Tibial artery (tissue), 4 donors: ENCODE measurements at places on chromosomes 3 and 15.

- DNase-seq = peak; percentile 53
These were observed 14.6 kb upstream of the DUSP7 start for GRCh38 chr3:52070724-52071621.

DNA sequence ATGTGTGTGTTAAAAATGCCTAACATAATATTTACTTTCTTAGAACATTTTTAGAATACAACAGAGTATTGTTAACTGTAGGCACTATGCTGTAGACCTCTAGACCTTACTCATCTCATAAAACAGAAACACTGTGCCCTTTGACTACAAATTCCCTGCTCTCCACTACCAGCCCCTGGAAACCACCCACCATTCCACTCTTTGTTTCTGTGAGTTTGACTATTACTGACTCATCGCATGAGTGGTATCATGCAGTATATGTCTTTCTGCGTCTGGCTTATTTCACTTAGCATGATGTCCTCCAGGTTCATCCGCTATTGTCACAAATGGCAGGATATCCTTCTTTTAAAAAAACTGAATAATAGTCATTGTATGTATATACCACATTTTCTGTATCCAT, 216.7 kb upstream of the CFAP20DC start:
- no peak for DNase-seq

- DNase-seq = peak; percentile 86
These were observed 694 bp downstream of the ABTB1 start for GRCh38 chr3:127673191-127674100.

DNA sequence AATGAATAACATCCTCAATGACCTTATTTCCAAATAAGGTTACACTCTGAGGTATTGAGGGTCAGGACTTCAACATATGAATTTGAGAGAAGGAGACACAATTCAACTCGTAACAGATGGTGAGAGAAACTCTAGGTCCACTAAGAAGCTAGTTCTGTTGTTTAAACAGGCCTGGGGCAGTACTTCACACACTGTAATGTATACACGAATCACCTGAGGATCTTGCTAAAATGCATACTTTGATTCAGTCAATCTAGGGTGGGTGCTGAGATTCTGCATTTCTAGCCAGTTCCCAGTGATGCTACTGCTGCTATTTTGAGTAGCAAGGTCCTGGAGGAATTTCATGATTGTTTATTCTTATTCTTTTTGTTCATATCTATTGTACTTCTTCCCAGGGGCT, 186.8 kb downstream of the SATB1 start:
- DNase-seq = no peak

GRCh38 chr3:153462545-153462944, 300.5 kb downstream of the RAP2B start:
- DNase-seq = no peak

GRCh38 chr3:168024537-168024941, 71.2 kb downstream of the GOLIM4 start:
- DNase-seq = no peak

- DNase-seq = no peak
These were observed 22.3 kb downstream of the CMTM7 start for GRCh38 chr3:32413845-32414521.

GRCh38 chr15:72037321-72037720, 80.6 kb downstream of the MYO9A start:
- no peak for DNase-seq

DNA sequence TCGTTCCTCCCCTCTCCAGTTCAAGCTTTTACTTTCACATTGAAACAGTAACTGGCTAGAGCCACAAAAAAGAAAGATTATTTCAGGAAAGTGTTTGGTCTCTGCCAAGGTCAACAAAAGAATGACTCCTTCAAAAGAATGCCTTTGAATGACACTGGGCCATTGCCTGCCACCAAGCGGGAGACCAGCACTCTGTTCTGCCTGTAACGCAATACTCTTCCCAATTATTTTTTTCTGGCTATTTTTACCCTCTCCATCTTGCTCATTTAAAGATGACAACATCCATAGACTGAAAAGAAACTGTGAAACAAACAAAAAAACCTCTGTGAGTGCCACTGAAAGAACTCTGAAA, 37.3 kb downstream of the EHHADH start:
- DNase-seq = no peak

DNA sequence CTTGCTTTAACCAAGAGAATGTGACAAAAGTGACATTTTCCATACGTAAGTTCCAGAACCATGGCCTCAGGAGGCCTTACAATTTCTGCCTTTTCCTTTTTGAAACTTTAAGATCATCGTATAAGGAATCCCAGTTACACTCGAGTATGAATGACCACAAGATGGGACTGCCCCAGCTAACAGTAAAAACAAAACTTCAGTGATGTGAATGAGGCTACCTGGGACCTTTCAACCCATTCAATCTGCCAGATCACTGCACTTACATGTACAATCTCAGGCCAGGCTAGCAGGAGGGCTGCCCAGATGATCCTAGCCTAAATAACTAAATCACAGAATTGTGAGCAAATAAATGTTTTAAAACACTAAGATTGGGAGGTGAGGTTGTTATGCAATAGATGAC, 328.8 kb downstream of the CNTN6 start:
- DNase-seq = no peak

GRCh38 chr3:128402998-128403397, 63.7 kb downstream of the DNAJB8 start:
- no peak for DNase-seq

DNA sequence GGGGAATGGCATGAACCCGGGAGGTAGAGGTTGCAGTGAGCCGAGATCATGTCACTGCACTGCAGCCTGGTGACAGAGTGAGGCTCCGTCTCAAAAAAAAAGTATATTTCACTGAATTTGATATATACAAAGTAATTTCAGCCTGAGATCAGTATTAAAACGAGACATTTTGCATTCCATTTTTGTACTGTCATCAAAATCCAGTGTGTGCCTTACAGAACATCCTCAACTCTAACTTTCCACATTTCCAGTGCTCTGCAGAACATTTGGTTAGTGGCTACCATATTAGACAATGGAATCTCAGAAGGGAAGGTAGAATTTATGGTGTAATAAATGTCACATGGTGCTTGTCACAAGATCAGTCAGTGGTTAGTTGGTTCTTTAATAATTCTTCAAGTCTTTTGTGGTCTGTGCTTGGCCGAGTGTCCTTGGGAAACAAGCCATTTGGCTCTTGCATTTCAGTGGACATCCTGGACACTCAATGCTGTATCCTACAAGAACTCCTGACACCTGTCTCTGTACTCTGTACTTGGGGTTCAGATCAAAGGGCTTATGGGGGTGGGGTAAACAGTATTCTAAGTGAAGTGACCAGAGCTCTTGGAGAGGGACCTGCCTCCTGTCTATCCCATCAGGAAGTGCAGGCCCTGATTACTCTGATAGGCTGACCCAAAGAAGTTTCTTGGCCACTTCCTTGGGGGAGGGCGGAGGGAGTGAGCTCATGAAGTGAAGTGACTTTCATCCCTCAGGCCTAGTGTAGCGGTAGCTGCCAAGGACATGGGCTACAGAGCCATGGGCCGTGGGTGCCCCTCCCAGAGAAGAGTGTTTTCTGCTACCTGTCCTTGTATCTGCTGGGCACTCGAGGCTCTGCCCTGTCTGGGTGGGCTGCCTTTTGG, 3.7 kb downstream of the ACVR2B start:
- DNase-seq = no peak

DNA sequence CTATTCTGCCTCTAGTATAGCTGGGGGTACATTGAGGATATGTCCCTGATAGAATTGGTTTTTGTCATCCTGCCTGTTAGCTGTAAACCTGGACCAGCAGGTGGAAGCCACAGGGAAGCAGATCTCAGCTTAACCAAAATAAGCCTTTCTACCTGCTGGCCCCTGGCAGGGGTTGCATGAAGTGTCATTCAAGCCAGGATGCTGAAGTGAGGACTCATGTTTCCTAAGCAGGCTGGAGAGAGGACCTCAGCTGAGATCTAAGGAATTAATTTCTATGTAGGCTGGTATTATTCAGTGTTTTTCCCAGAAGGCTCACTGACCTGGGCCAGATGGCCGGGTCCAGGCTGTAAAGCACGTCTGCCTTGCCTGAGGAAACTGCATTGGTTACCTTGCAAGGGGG, 128.9 kb downstream of the MEGF11 start:
- DNase-seq = no peak

- DNase-seq = no peak
These were observed 325.3 kb downstream of the THSD4 start for GRCh38 chr15:71440489-71441110.

DNA sequence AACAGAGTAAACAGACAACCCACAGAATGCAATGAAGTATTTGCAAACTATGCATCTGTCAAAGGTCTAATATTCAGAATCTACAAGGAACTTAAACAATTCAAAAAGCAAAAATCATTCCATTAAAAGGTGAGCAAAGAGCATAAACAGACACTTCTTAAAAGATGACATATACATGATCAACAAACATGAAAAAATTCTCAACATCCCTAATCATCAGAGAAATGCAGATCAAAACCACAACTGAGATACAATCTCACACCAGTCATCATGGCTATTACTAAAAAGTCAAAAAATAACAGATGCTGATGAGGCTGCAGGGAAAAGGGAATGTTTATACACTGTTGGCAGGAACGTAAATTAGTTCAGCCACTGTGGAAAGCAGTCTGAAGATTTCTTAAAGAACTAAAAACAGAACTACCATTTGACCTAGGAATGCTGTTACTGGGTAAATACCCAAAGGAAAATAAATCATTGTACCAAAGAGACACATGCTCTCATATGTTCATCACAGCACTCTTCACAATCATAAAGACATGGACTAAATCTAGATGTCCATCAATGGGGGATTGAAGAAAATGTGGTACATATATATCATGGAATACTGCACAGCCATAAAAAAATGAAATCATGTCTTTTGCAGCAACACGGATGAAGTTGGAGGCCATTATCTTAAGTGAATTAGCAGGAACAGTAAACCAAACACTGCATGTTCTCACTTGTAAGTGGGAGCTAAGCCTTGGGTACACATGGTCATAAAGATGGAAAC, 393.3 kb upstream of the CBLB start:
- DNase-seq = no peak

- DNase-seq = no peak
These were observed 20.6 kb upstream of the RFTN1 start for GRCh38 chr3:16533928-16534574.

DNA sequence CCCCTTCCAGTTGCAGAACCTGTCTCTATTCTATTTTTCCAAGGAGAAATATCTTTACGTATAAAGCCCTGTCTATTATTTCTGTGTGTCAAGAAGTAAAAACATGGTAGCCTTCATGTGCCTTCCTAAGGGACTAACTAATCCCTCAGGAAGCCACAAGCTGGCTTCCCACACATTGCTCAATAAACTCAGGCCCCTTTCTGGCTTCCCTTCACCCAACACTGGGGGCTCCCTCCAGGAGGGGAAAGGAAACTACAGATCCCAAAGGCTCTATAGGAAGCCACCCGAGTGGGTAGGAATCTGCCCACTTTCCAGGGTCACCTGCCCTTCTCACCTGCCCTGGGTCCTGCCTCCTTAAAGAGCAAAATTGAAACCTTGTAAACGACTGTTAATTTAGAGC, 4.6 kb downstream of the TLE3 start:
- no peak for DNase-seq

- no peak for DNase-seq
These were observed 61.1 kb upstream of the ZBTB20 start for GRCh38 chr3:115208066-115208750.

DNA sequence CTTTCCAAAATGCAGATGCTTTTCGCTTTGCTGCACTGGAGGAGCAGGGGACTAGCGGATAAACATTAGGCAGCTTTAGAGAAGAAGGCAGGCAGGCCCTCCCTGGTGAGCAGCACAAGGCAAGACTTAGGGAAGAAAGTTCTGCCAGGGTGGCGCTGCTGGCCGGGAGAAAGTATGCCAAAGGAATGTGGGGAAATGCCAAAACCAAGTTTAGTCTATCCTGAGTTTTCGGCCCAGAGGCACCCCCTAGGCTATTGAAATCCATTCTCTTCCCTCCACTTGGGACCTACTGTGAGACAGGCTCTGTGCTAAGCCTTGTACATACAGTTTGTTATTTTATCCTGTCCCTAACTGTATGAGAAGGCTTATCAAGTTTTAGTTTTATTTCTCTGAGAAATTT, 9.2 kb downstream of the SHC4 start:
- DNase-seq = peak; percentile 71

DNA sequence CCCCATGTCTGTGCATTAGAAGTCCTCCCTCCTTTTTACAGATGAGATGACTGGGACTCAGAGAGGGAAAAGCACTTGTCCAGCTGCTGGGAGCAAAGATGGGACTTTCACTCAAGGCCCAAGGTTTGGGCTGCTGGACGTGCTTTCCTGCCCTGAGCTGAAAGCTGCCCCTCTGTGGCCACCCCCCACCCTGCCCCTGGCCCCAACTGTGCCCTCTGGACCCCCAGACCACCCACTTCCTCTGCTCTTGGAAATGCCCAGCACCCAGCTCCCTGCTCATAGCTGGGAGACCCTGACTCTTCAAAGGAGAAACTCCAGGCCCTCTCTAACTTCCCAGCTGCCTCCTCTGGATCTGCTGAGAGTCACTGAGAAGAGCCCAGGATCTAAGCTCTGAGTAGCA, 20.7 kb downstream of the GRIP2 start:
- peak; percentile 38 for DNase-seq

DNA sequence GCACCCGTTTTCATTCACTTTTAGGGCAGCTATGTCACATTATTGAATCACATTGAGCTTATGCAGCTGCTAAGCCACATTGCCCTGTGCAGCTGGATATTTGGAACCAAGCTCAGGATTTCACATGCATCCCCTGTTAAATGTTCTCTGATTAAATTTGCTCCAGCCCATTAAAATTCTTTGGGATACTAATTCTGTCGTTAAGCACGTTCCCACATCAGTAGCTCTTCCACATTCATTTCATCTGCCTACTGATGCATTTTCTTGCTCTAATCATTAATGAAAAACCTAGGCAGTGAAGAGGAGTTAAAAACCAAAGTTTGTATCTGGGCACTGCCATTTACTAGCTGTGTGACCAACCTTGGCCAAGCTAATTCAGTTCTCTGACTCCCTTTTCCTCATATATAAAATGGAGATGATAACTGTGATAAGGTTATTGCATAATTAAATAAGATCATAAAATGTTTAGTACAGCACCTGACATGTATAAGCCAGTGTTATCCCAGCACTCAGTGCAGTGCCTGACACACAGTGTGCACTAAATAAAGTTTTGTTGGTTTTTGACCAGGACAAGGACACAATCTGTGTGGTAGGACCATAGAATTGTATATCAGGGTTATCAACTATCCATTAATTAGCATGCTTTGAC, 222.2 kb upstream of the ATP11B start:
- DNase-seq = no peak

DNA sequence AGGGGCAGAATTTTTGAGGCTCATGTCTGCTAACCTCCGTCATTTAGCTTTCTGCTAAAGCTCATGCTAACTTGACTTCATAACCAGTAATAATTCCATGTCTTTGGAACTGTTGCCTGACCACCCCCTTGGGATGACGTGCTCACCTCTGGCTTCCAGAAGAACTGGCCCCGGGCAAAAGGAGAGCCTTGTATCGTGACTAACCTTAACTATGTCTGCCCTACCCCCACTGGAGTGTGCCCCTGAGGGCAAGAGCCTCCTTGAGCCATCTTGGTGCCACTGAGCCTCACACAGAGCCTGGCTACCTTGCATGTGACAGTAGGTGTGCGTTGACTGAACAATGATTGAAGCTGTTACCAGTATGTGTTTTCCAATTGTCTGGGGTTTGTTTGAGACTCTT, 4.7 kb downstream of the LRRK1 start:
- no peak for DNase-seq

- no peak for DNase-seq
These were observed 54.7 kb downstream of the RPL22L1 start for GRCh38 chr3:170815340-170815739.
